Left ventricle myocardium superior (tissue), 1 donor: ENCODE measurements at places on chromosomes 1 and 21. TPM values are rescaled to one million over a fixed set of nuclear protein-coding genes. Genes with fewer than 3 reads are reported as not detected.

GRCh38 chr21:46413365-46413696 is 45.4 kb upstream of the DIP2A start:
- DNase-seq: peak; percentile 10

DNA sequence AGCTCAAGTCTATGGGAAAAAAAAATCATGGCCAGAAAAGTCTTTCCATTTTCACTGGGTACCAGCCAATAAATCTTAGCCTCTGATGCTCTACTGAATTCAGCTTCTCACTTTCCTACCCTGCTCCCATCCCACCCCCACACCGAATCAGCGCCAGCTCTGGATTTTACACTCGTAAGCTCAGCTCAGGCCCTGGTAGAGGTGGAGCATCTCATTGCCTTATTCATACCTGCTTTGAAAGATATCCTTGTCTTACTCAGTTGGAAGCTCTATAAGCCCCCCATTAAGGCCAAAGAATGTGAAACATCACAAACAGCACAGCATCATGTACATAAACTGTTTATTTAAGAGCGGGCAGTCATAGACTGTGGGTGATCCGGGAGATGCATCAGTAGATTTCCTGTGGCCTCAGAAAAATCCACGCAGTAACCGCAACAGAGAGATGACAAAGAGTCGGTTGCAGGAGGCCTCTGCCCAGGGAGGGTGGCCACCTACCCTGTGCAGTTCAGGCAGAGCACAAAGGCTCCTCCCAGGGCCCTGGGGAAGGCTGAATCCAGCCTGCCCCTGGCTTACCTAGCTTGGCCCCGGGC is 36.4 kb upstream of the ETS2 start:
- DNase-seq: no peak

DNA sequence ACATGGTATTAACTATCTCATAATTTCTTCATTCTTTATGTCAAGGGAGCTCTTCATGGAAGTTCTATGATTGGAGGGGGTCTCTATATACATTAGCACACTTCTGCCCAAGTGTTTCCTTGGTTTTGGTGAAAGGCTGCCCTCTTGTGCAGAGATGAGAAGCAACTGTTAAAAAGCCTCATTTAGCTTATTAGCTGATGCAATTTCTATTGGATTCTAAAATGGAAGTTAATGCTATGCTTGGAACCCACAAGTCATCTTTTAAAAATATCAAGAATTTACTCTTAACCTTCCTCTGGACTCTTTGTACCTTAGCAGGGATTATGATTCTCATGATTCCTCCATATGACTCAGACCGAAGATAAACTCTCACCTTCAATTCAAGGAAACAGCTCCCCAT is 328.9 kb downstream of the PTBP2 start:
- DNase-seq: no peak

PRELP gene
- 22.5 TPM for total RNA-seq
